WTC11 (cell line): ENCODE measurements at places on chromosomes 5 and 9. TPM values are rescaled to one million over a fixed set of nuclear protein-coding genes. Genes with fewer than 3 reads are reported as not detected.

The SH2D3C gene
- total RNA-seq, result 3.3 to 5.4 TPM (median 3.4 TPM) in 3 replicates

- DNase-seq, result no peak
- H3K27me3 ChIP-seq, result no peaks in the 10 kb centered on the region
- H3K36me3 ChIP-seq, result peaks cover 17% of the 10 kb centered on the region
Observed at GRCh38 chr5:164115420-164115819, 610.0 kb downstream of the MAT2B start.

DNA sequence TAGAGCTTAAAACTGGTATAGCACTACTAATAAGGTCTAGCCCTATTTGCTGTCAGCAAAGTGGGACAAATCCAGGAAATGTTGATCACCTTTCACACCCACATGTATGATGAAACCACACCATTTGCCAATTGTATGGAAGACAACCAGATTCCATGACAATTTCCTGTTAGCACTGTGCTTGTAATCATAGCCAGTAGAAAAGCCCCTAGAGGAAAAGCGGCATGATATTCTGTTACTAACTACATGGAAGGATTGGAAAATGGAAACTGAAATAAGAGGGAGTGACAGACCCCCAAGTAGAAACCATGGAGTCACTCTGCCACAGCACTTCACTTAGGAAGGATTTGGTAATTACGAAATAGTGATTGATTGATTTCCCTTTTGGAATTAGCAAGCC, 923 bp downstream of the SPATA6L start:
- H3K4me3 ChIP-seq, result peak overlapping the region; percentile 82
- peaks cover 60% of the 10 kb centered on the region for H3K4me1 ChIP-seq
- H3K27me3 ChIP-seq, result no peaks in the 10 kb centered on the region; the same call in 1 of the 2 replicates
- no peak for DNase-seq

The N4BP3 gene
- total RNA-seq, result 40.3 to 46.2 TPM (median 41.6 TPM) in 3 replicates

DNA sequence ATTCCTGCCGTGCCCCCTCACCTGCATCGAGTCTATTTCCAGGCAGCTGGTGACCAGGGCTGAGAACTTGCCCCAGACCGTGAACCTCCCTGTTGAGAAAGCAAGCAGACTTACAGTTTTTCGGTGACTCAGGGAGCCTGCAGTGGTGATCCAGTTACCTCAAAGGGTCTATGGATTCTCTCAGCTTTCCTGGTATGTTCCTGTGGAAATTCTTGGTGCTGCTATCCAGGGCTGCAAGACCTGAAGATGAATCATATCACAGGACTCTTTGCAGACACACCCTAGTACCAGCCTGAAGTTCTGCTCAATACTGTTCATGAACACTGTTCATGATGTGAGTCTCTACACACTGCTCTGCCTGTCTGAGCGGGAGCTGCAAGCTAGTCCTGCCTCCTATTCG, 154.7 kb downstream of the WDR70 start:
- no peaks in the 10 kb centered on the region for H3K4me1 ChIP-seq
- no peaks in the 10 kb centered on the region for H3K36me3 ChIP-seq
- no peak overlapping the region for H3K4me3 ChIP-seq
- no peak overlapping the region for H3K27ac ChIP-seq

- no peak for DNase-seq
- no peak overlapping the region for H3K4me3 ChIP-seq
- H3K27me3 ChIP-seq, result no peaks in the 10 kb centered on the region
- H3K4me1 ChIP-seq, result peaks cover 27% of the 10 kb centered on the region
- peaks cover 6% of the 10 kb centered on the region; the same call in 1 of the 2 replicates for H3K36me3 ChIP-seq
- no peak overlapping the region for H3K27ac ChIP-seq
Observed at GRCh38 chr5:143207563-143208364, 195.7 kb downstream of the NR3C1 start.

The PLPP7 gene
- total RNA-seq, result 4.2 to 4.9 TPM (median 4.7 TPM) in 3 replicates

DNA sequence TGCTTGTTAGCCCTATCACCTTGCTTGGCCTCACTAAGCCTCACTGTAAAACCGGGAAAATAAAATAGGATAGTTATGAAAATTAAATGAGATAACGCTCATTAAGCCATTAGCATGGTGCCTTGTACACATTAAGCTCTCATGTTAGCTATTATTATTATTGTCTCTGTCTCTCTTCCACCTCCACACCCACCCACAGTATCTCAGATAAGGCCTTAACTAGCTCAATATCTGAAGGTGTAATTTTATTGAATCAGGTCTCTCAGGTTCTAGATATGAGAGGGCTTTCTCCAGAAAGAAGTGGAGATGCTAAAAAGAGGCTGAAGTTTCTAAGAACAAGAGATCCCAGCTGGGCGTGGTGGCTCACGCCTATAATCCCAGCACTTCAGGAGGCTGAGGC, 27.6 kb downstream of the GFRA3 start:
- DNase-seq, result no peak
- no peaks in the 10 kb centered on the region for H3K36me3 ChIP-seq
- H3K4me1 ChIP-seq, result peaks cover 17% of the 10 kb centered on the region
- peaks cover 25% of the 10 kb centered on the region for H3K27me3 ChIP-seq
- H3K27ac ChIP-seq, result peak overlapping the region; percentile 3; the same call in 1 of the 2 replicates
- no peak overlapping the region for H3K4me3 ChIP-seq

GRCh38 chr9:83569326-83569725, 31.1 kb upstream of the FRMD3 start:
- H3K27me3 ChIP-seq, result no peaks in the 10 kb centered on the region
- no peaks in the 10 kb centered on the region for H3K4me1 ChIP-seq
- no peak for DNase-seq
- no peak overlapping the region for H3K27ac ChIP-seq
- H3K36me3 ChIP-seq, result peaks cover 6% of the 10 kb centered on the region

- H3K36me3 ChIP-seq, result no peaks in the 10 kb centered on the region
- peaks cover 65% of the 10 kb centered on the region for H3K4me1 ChIP-seq
- peak overlapping the region; percentile 98 for H3K27ac ChIP-seq
- H3K27me3 ChIP-seq, result no peaks in the 10 kb centered on the region
Observed at GRCh38 chr9:38047301-38048251, 21.5 kb downstream of the SHB start.

DNA sequence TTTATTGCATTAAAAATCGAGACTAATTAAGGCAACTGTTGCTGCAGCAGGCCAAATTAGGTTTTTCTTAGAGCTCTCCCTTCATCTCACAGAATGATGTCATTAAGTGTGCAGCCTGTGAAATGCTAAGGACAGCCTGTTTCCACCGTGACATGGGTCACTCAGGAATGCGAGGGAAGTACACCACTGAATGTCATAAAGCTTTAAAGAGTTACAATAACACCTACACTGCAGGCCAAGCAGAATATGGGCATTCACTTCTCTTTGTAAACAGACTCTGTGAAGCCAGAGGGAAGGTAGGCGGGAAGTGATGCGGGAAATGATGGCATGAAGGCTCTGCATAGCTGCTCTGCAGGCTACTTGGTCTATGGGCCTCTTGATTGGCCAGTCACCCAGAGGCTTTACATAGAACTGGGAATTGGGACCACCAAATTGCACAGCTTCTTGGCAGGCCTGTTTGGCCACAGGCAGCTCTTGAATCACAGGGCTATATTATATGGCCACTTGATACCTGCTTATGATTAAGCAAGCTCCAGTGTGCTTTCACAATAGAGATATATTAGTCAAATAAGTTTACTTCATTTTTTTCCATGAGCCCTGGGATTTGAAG, 28.4 kb upstream of the AOPEP start:
- H3K27me3 ChIP-seq, result no peaks in the 10 kb centered on the region
- H3K4me3 ChIP-seq, result no peak overlapping the region
- no peak overlapping the region for H3K27ac ChIP-seq
- H3K36me3 ChIP-seq, result no peaks in the 10 kb centered on the region
- DNase-seq, result no peak

DNA sequence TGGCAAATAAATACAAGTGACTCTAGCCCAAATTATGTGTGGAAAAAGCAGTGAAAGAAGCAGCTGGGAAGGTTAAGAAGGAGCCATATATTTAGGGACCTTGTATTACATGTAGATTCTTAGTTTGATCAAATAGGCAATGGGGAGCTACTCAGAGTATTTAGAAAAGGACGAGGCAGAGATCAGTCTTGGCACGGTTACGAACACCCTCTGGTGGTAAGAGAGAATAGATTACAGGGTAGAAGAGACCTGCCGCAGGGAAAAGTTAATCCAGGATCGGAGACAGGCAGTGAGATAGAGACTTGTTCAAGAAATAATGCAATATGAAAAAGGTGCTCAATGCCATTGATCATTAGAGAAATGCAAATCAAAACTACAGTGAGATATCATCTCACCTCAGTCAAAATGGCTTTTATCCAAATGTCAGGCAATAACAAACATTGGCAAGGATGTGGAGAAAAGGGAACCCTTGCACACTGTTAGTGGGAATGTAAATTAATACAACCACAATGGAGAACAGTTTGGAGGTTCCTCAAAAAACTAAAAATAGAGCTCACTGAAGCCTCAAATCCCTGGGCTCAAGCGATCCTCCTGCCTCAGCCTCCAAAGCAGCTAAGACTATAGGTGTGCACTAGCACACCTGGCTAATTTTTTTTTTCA, 12.0 kb downstream of the INIP start:
- no peak overlapping the region for H3K4me3 ChIP-seq
- H3K4me1 ChIP-seq, result peaks cover 3% of the 10 kb centered on the region; the same call in 1 of the 2 replicates
- peaks cover 7% of the 10 kb centered on the region; the same call in 1 of the 2 replicates for H3K36me3 ChIP-seq
- peak; percentile 32 for DNase-seq
- peak overlapping the region; percentile 67; the same call in 1 of the 2 replicates for H3K27ac ChIP-seq

DNA sequence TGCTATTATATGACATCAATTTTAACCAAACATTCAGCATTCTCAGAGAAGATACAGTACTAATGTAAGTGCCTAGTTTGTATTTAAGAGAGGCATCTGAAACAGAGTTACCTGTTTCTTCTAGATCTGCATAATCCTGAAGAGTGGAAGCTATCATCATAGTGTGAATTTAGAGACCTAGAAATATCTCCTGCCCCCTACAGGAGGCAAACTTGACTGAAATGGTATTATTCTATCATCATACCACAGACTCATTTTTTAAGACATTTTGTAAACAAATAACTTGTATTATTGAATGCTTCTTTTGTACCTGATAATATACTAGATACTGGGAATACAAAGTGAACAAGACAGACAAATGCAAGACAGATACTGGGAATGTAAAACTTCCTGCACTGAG, 216.8 kb upstream of the RPS23 start:
- H3K27ac ChIP-seq, result no peak overlapping the region
- H3K27me3 ChIP-seq, result no peaks in the 10 kb centered on the region
- no peak overlapping the region for H3K4me3 ChIP-seq
- no peaks in the 10 kb centered on the region for H3K4me1 ChIP-seq
- no peak for DNase-seq

The GRPEL2 gene
- 35.3 to 48.6 TPM (median 35.5 TPM) in 3 replicates for total RNA-seq

The KIF24 gene
- 3.8 to 4.5 TPM (median 4.3 TPM) in 3 replicates for total RNA-seq

- no peak overlapping the region for H3K4me3 ChIP-seq
- H3K4me1 ChIP-seq, result peaks cover 85% of the 10 kb centered on the region
- H3K27ac ChIP-seq, result peak overlapping the region; percentile 78; the same call in 1 of the 2 replicates
Observed at GRCh38 chr5:14265570-14265969, 122.4 kb downstream of the TRIO start.

DNA sequence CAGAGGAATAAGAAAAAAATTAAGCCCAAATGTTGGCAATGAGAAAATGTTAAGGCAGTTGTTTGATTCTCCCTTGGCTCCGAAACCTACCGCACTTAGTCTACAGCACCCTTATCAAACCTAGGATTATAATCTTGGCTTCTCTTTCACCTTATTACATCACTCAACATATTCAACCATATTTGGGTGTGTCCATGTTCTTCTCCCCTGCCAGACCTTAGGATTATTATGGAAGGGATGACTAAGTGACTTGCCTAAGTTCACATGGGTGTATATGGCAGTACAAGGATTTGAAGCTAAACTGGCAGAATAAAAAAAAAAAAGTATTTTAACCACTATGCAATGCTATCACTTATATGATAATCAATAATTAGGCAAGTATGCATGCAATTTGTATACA, 76.4 kb downstream of the PLK2 start:
- no peak overlapping the region for H3K4me3 ChIP-seq
- peaks cover 45% of the 10 kb centered on the region for H3K36me3 ChIP-seq
- no peaks in the 10 kb centered on the region; the same call in 1 of the 2 replicates for H3K27me3 ChIP-seq
- DNase-seq, result no peak
- H3K4me1 ChIP-seq, result no peaks in the 10 kb centered on the region
- no peak overlapping the region for H3K27ac ChIP-seq

DNA sequence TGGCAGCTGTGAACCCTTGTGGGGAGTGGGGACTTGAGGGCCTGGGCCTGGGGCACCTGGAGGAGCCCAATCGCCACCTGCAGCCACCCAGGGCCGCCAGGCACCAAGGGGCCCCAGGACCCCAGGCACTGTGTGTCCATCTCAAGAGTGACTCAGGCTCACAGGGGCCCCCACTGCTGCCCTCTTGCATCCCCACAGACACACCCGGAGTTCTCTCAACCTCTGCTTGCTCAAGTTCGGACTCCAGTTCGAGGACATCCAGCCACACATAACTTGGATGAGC, 51.9 kb downstream of the MRPL36 start:
- H3K4me3 ChIP-seq, result no peak overlapping the region
- no peaks in the 10 kb centered on the region for H3K27me3 ChIP-seq
- H3K4me1 ChIP-seq, result no peaks in the 10 kb centered on the region
- no peak overlapping the region for H3K27ac ChIP-seq
- no peak for DNase-seq
- no peaks in the 10 kb centered on the region for H3K36me3 ChIP-seq

DNA sequence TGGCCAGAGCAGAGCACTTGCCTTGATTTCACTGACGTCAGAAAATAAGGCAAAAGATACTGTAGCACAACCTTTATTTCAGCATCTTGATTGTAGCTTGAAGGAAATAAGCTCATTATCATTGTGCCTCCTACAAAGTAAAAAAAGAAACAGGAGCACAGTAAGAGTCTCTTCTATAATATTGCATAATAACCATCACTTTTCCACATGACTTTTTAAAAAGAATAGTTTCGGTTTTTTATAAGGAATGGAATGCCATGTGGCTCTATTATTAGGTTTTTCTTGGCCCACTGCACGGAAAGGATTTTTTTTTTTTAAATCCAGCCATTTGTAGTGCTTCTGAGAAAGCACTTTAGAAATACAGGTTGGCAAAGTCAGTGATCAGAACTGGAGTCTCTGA, 655.3 kb downstream of the LRRC70 start:
- H3K27me3 ChIP-seq, result no peaks in the 10 kb centered on the region
- peaks cover 6% of the 10 kb centered on the region for H3K4me1 ChIP-seq
- DNase-seq, result no peak
- no peak overlapping the region for H3K4me3 ChIP-seq
- no peaks in the 10 kb centered on the region for H3K36me3 ChIP-seq

The PCDHAC2 gene
- total RNA-seq, result 6.7 to 11.3 TPM (median 7.9 TPM) in 3 replicates

The ADGRV1 gene
- total RNA-seq, result 69.5 to 74.5 TPM (median 69.8 TPM) in 3 replicates
